ENCODE measurements at places on chromosomes 6 and 20. TPM values are rescaled to one million over a fixed set of nuclear protein-coding genes. Genes with fewer than 3 reads are reported as not detected.

The LPA gene
- not detected for total RNA-seq

The COL9A3 gene
- 14.3 TPM for total RNA-seq

The STMND1 gene
- total RNA-seq: not detected

The COX4I2 gene
- total RNA-seq: 7.1 TPM

The ZDHHC14 gene
- total RNA-seq: 10.5 TPM

The TMEM200A gene
- total RNA-seq: 0.99 TPM

The OR2J3 gene
- not detected for total RNA-seq

The SIM1 gene
- not detected for total RNA-seq

The XKR7 gene
- total RNA-seq: not detected

The AIF1 gene
- 41.9 TPM for total RNA-seq

The MOG gene
- total RNA-seq: not detected

The TPBG gene
- 118 TPM for total RNA-seq

The SLC22A3 gene
- 20.3 TPM for total RNA-seq

The RBM24 gene
- total RNA-seq: 10.9 TPM

The SFTA2 gene
- 1.1 TPM for total RNA-seq

The GPR6 gene
- not detected for total RNA-seq

The C6orf118 gene
- total RNA-seq: not detected

The KCNB1 gene
- 49.4 TPM for total RNA-seq

The TMEM170B gene
- total RNA-seq: 8.6 TPM

The VGLL2 gene
- total RNA-seq: not detected

The LGSN gene
- total RNA-seq: not detected

The MYBL2 gene
- total RNA-seq: not detected

The SNTA1 gene
- 47.7 TPM for total RNA-seq

The TRAPPC3L gene
- total RNA-seq: not detected

The SMLR1 gene
- total RNA-seq: not detected

The RSPO4 gene
- 0.42 TPM for total RNA-seq

The ZNF165 gene
- total RNA-seq: 0.40 TPM

The DTNBP1 gene
- 26.8 TPM for total RNA-seq

The PTGIS gene
- total RNA-seq: 217 TPM

The OXT gene
- not detected for total RNA-seq

The CCDC167 gene
- total RNA-seq: 17.4 TPM

The SLC17A1 gene
- not detected for total RNA-seq

The RSPH9 gene
- total RNA-seq: not detected

The DNAH8 gene
- total RNA-seq: not detected

The NNAT gene
- total RNA-seq: 8.3 TPM

The TBCC gene
- 37.8 TPM for total RNA-seq

The MAS1 gene
- not detected for total RNA-seq

The TRIM40 gene
- total RNA-seq: not detected

The BPIFB4 gene
- total RNA-seq: not detected

The ANKRD6 gene
- total RNA-seq: 9.1 TPM

The DCDC2 gene
- not detected for total RNA-seq

The OTOR gene
- total RNA-seq: not detected

The SIRPB2 gene
- total RNA-seq: 6.6 TPM

The MUCL3 gene
- not detected for total RNA-seq

The SLCO4A1 gene
- total RNA-seq: 32.8 TPM

The CDSN gene
- total RNA-seq: not detected

The ZBP1 gene
- 0.75 TPM for total RNA-seq

The SCAF8 gene
- 42.0 TPM for total RNA-seq

The CLPSL2 gene
- not detected for total RNA-seq

The HLA-DRA gene
- 103 TPM for total RNA-seq

The PHF3 gene
- 56.5 TPM for total RNA-seq

The TXLNB gene
- 5.7 TPM for total RNA-seq
